Placental pericyte (primary cell): ENCODE measurements at places on chromosomes 1 and 21. TPM values are rescaled to one million over a fixed set of nuclear protein-coding genes. Genes with fewer than 3 reads are reported as not detected.

Gene EFHD2
- total RNA-seq, result 27.8 and 135 TPM in 2 replicates

Gene C1orf226
- total RNA-seq, result 0.29 and 1.5 TPM in 2 replicates

Gene CD48
- not detected in 2 replicates for total RNA-seq

Gene USH2A
- under 0.01 TPM in 1 of 2 replicates, not detected in the other for total RNA-seq

Gene EEIG2
- 8.5 and 18.0 TPM in 2 replicates for total RNA-seq

Gene FALEC
- total RNA-seq, result not detected in 2 replicates

Gene DCDC2B
- total RNA-seq, result not detected in 2 replicates

Gene VTCN1
- not detected in 2 replicates for total RNA-seq

Gene SLC2A5
- total RNA-seq, result 0.86 and 2.6 TPM in 2 replicates

Gene UBXN11
- 6.8 and 7.7 TPM in 2 replicates for total RNA-seq

Gene LINGO4
- not detected in 2 replicates for total RNA-seq

Gene ARHGAP30
- under 0.01 TPM in 1 of 2 replicates, not detected in the other for total RNA-seq

Gene KCNH1
- 1.1 and 4.2 TPM in 2 replicates for total RNA-seq

Gene DAB1
- not detected in 2 replicates for total RNA-seq

Gene NR0B2
- total RNA-seq, result not detected in 2 replicates

Gene CD160
- not detected in 2 replicates for total RNA-seq

Gene SAMD11
- 1.1 and 2.9 TPM in 2 replicates for total RNA-seq

Gene TNFRSF18
- not detected in 2 replicates for total RNA-seq

Gene RHD
- total RNA-seq, result not detected in 2 replicates

Gene GPR137B
- 19.5 and 19.9 TPM in 2 replicates for total RNA-seq

Gene BNIPL
- total RNA-seq, result 0.22 and 0.29 TPM in 2 replicates

Gene PSRC1
- 2.4 and 31.5 TPM in 2 replicates for total RNA-seq

Gene KCNE2
- total RNA-seq, result 0.14 TPM in 1 of 2 replicates, not detected in the other

Gene MCOLN2
- total RNA-seq, result 0.29 and 0.88 TPM in 2 replicates

Gene ARHGEF19
- 8.2 and 13.6 TPM in 2 replicates for total RNA-seq

Gene DHRS3
- total RNA-seq, result 57.0 and 192 TPM in 2 replicates

Gene SGIP1
- total RNA-seq, result 53.4 and 108 TPM in 2 replicates

Gene FMN2
- total RNA-seq, result 2.6 and 5.4 TPM in 2 replicates

Gene GPR157
- 5.3 and 8.7 TPM in 2 replicates for total RNA-seq

Gene SDC3
- 43.7 and 60.0 TPM in 2 replicates for total RNA-seq

Gene EXTL1
- under 0.01 and 0.43 TPM in 2 replicates for total RNA-seq

Gene ZBED6
- 23.4 and 37.7 TPM in 2 replicates for total RNA-seq

Gene CD84
- total RNA-seq, result 0.14 TPM in 1 of 2 replicates, not detected in the other

Gene C1orf116
- total RNA-seq, result 0.14 TPM in 1 of 2 replicates, not detected in the other

Gene NPPA
- total RNA-seq, result not detected in 2 replicates

Gene LIPI
- total RNA-seq, result not detected in 2 replicates

Gene PRRX1
- 68.1 and 370 TPM in 2 replicates for total RNA-seq

Gene SCAMP3
- 60.6 and 62.4 TPM in 2 replicates for total RNA-seq

Gene FOXJ3
- total RNA-seq, result 24.5 and 38.4 TPM in 2 replicates

Gene HHIPL2
- total RNA-seq, result 0.44 TPM in 1 of 2 replicates, not detected in the other

Gene S100B
- 0.29 TPM in 1 of 2 replicates, not detected in the other for total RNA-seq

Gene KCNN3
- under 0.01 TPM in 1 of 2 replicates, not detected in the other for total RNA-seq

Gene KRTAP7-1
- not detected in 2 replicates for total RNA-seq

Gene RGS13
- not detected in 2 replicates for total RNA-seq

Gene KIRREL1
- 164 and 211 TPM in 2 replicates for total RNA-seq

Gene IL19
- total RNA-seq, result 0.14 and 1.8 TPM in 2 replicates
